Foreskin keratinocyte (primary cell): ENCODE measurements at places on chromosomes 2 and 18. TPM values are rescaled to one million over a fixed set of nuclear protein-coding genes. Genes with fewer than 3 reads are reported as not detected.

UGT1A7 gene
- total RNA-seq = 0.20 and 0.21 TPM in 2 replicates

NYAP2 gene
- total RNA-seq = not detected in 2 replicates

KCNG2 gene
- not detected in 2 replicates for total RNA-seq

NPPC gene
- not detected in 2 replicates for total RNA-seq

GEN1 gene
- 20.1 and 20.7 TPM in 2 replicates for total RNA-seq

LHCGR gene
- total RNA-seq = not detected in 2 replicates

EDAR gene
- total RNA-seq = 0.03 TPM in 1 of 2 replicates, not detected in the other

NPHP1 gene
- 5.1 and 5.5 TPM in 2 replicates for total RNA-seq

B3GNT7 gene
- total RNA-seq = 0.07 and 0.10 TPM in 2 replicates

FKBP1B gene
- 15.2 and 16.7 TPM in 2 replicates for total RNA-seq

IL1F10 gene
- not detected in 2 replicates for total RNA-seq

NT5C1B gene
- not detected in 2 replicates for total RNA-seq

EMILIN1 gene
- total RNA-seq = 0.37 and 0.39 TPM in 2 replicates

PLGLB1 gene
- 0.28 and 0.54 TPM in 2 replicates for total RNA-seq

AKAIN1 gene
- not detected in 2 replicates for total RNA-seq

RIT2 gene
- not detected in 2 replicates for total RNA-seq

SPP2 gene
- total RNA-seq = not detected in 2 replicates
